ENCODE measurements at places on chromosomes 7 and 10.

GRCh38 chr10:106457522-106457921 is 707.0 kb downstream of the SORCS1 start:
- no peak for DNase-seq

- DNase-seq, result no peak
Observed at GRCh38 chr10:35270100-35270499, 66.2 kb upstream of the CCNY start.

- DNase-seq, result no peak
Observed at GRCh38 chr7:135352285-135352684, 118.6 kb downstream of the STRA8 start.

DNA sequence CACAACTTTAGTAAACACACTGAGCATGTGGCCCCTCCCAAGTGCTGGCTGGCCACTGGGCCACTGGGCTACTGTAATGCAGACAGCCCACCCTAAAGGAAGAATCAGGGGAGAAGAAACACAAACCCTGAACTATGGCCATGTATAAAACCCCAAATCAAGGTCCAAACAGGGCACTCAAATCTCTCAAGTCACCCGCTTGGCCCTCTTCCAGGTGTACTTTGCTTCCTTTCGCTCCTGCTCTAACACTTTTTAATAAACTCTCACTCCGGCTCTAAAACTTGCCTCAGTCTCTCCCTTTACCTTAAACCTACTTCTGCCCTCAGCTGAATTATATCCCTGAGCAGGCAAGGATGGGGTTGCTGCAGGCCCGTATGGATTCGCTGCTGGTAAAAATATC is 72.6 kb downstream of the TPK1 start:
- DNase-seq, result no peak

- no peak for DNase-seq
Observed at GRCh38 chr7:132881317-132881716, 200.6 kb downstream of the CHCHD3 start.

- no peak for DNase-seq
Observed at GRCh38 chr10:5538892-5539651, 14.3 kb downstream of the CALML3 start.

DNA sequence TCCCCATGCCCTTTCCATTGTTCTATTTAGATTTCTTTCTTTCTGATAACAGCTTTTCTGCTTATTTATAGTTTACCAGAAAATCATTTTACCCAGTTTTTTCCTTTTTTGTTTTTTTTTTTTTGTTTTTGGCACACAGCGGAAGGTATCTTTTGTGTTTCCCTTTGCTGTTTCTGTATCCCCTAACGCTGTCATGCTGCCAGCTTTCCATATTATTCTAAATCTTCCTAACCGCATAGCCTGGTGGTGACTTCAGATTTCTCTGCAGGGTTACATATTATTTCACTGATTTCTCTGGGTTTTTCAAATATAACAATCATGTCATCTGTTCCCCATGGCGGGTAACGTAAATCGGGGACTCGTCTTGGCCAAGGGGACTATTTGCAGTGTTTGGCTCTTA is 4.0 kb upstream of the SLC29A4 start:
- no peak for DNase-seq

All from SW 1271 (cell line).